Activated T-cell treated with anti-CD3 and anti-CD28 coated beads, Interleukin-2, amount 50 U/mL, for 4 hours (primary cell): ENCODE measurements at places on chromosomes 7 and 10. TPM values are rescaled to one million over a fixed set of nuclear protein-coding genes. Genes with fewer than 3 reads are reported as not detected.

The ABCB1 gene
- 10.8 TPM for total RNA-seq

The CNTNAP2 gene
- total RNA-seq = not detected

The NANOS1 gene
- 0.08 TPM for total RNA-seq

The C10orf53 gene
- total RNA-seq = not detected

The SMKR1 gene
- 5.1 TPM for total RNA-seq

The PIP gene
- total RNA-seq = not detected

The WDR91 gene
- 17.9 TPM for total RNA-seq

The ECHDC3 gene
- 1.8 TPM for total RNA-seq

The CABCOCO1 gene
- total RNA-seq = not detected

The NAT16 gene
- not detected for total RNA-seq

DNA sequence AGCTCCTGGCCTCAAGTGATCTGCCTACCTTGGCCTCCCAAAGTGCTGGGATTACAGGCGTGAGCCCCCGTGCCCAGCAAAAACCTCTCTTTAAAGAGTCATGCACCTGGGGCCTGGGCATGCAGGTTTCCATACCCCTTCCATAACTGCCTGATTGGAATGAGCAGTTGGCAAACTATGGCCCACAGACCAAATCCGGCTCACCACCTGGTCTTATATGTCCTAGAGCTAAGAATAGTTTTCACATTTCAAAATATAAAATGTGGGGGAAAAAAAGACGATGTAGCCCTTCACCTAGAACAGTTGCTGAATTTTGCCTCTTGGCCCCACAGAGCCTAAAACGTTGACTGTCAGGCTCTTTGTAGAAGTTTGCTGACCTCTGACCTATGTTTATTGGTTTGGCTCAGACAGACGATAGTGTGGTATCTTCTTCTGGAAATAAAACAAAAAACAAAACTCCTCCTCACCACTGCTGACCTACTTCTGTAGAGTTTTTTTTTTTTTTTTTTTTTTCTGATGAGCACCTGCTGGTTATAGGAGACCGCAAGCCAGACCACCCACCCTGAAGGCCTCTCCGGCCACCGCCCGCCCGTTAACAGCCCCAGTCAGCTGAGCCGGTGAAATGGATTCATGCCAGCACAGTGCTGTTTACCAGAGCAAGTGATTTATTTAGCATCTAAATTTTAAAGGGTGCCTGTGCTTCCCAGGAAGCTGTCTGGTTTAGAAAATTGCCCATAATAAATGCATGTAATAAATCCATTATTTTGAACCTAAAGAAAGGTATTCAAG, 33.5 kb upstream of the SFRP5 start:
- DNase-seq = no peak

- DNase-seq = no peak
Measured at GRCh38 chr10:96074776-96075175, 31.4 kb downstream of the CCNJ start.

- DNase-seq = no peak
Measured at GRCh38 chr7:124489082-124489819, 276.3 kb downstream of the GPR37 start.

DNA sequence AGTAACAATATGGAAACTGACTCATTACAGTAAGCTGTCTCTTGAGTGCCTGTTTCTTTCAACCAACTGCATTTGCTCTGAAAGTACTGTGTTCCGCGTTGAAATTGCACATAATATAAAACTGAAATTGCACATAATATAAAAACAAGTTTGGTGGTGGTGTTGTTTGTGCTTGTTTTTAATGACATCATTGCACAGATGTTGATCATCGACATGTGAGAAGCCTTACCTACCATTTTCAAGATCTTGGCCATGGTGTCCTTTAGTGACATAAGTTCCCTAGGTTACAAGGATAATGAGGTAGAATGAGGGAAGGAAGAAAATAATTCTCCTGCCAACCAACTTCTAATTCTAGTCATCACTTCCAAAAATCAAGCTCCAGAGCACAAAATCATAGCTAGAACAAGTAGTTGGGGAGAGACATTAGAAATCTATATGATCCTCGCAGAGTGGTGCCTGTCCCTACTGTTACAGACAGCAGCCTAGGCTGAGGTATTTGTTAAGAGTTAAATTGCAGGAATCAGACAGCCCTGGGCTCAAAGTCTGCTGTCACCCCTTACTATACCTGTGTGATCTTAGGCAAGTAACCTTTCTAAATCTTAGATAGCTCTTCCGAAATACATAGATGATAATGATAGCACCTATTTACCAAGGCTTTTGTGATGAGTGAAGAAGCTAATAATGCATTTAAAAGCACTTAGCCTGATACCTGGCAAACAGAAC, 29.3 kb downstream of the DOCK4 start:
- no peak for DNase-seq

DNA sequence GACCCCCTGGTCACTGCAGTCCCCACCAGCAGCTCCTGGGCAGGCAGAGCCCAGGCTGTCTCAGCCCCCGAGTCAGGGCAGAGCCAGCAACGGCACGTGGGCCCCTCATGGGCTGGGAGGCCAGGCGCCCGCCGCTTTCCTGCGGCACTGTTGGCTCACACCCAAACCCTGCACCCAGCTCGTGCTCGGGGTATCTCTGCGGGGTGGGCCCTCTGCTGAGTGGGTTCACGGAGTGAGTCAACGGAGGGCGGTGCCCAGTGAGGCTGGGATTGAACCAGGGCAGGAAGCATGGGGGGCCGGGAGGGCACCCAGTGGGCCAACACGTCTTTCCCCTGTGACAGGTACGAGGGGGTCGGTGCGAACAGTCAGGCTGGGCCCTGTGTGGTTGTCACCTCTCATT, 28.9 kb downstream of the ADAP1 start:
- DNase-seq = peak; percentile 66

- DNase-seq = no peak
Measured at GRCh38 chr10:60944058-60944909, at the start of gene RHOBTB1. RHOBTB1 (minus strand) TSS chr10:60944185; CDS start chr10:60911542, 32,643 bp downstream.

GRCh38 chr10:86155054-86155921, 211.3 kb downstream of the GRID1 start:
- DNase-seq = no peak

- DNase-seq = no peak
Measured at GRCh38 chr7:151600331-151600730, 80.6 kb upstream of the RHEB start.

DNA sequence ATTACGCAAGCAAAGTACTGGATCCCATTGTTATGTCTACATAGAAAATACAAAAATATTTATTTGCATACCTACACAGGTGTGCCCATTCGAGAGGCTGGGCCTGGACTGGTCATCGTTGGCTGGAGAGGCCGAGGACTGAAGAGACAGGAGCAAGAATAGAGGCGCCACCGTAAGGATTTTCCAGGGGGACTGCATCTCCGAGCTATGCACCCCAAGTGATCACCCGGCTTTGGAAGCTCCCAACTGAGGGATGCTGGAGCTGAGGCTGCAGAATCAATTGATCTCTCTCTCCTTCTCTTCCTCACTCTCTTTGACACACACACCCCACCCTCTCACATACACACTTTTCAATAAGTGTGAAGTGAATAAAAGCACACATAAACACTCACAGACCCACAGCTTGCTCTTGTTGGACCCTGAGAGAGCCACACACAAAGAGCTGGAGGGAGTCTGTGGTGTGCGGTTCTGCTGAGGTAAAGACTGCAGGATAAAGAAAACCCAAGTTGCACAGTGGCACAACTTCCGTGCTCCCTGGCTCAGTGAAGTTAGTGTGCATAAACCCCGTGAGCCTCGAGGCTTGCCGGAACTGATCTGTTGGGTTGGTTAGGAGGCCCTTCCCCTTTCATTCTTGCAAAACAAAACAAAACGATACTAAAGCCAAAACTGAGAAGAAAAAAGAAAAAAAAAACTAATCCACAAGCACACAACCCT, at the start of gene AOAH:
TSS of gene AOAH (minus strand) at position 544 of the 714 bp plus-strand sequence. CDS start at position 198, 346 bp downstream.
- peak; percentile 50 for DNase-seq

DNA sequence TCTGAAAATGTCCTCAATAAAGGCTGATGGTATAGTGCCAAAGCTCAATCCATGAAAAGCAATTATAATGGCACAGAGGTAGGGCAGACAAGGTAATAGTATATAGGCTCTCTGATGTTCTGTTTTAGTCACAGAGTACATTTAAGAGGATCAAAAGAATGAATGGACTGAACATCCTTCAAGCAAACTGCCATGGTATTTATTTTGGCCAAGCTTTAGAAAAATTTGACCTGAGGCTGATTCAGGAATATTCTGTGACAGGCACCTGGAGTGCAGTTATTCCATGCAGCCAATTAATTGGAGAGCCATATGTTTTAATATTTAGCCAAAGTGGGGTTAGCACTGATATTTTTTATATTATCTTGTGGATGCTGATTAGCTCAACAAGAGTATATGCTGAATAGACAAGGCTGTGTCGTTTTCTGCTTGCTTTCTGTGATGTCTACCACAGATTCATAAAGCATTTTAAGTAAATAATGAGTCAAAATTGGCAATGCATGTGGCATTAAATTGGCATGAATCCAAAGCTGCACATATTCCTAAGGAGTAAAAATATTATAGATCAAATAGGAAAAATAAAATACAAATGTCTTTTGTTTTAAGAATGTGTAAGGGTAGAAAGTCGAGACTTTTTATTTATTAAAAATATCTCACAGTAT, 177.4 kb downstream of the PCLO start:
- no peak for DNase-seq
